ENCODE measurements at places on chromosomes 3 and 15.

- DNase-seq: no peak
Observed at GRCh38 chr3:104510131-104510849, 856.4 kb upstream of the ALCAM start.

DNA sequence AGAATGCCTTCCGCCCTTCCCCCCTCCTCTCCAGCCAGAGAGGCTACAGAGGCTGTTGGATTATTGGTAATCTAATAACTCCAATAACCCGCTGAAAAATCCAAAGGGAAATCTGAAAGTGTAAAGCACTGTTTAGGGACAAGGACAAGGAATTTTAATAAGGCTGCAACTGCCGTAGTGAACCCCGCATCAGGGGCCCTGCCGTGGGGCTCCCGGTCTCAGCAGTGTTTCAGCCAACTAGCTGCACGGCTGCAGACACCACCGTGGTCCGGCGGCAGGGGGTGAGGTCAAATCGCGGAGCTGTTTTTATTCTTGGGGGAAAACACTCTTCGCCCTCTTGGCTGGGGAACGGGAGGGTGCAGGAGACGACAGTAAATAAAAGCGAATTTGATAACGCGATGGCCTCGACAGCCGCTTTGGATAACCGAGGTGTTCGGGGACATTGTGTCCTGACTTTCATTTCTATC lies 6.1 kb downstream of the BCL6 start:
- DNase-seq: peak; percentile 17

DNA sequence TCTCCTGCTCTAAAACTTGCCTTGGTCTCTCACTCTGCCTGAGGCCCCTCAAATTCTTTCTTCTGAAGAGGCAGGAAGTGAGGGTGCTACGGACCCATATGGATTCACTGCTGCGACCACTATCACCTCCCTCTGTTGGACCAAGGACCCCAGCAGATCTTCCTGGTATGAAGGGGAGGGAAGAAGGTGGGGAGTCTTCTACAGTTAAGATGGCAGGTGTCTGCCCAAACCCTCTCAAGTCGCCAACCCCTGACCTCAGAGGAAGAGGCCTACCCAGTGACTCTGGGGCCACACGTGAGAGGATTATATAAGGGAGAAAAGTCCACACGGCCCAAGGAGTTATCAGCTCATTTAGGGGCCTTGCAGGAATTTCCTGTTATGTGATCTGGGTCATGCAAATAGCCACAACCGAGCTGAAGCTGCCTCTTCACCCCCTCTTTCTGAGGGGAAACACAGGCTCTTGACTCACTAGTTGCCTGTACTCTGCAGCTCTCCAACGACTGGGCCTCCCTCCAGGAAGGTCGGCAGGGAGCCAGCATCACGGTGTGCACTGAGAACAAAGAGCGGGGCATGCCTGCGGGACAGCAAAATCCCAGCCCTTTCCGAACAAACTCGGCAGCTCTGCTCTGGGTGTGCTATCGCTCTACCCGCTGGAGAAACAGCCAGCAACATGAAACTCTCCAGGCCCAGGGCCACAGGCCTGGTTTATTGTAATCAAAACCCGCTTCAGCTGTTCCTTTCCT lies 116.0 kb downstream of the XXYLT1 start:
- DNase-seq: no peak

DNA sequence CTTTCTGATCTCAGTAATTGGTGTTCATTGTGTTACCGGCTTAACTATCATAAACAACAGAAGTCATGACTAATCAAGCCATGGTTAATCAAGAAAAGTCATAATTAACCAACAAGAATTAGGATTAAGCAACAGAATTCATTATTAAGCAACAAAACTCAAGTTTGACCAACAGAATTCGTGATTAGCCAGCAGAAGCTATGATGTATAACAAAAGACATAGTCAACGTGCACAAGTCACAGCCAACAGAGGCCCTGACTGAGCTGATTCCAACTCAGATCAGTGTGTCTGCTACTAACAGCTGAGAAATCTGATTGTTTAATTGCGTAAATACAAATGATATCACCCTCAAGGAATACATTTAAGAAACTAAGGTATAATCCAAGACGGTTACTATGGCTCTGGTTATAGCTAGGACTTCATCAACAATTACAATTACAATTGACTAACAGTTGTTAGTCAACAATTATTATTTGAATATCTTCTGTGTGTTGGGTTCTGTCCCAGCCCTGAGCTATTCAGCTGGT lies 67.7 kb downstream of the RARB start:
- no peak for DNase-seq

DNA sequence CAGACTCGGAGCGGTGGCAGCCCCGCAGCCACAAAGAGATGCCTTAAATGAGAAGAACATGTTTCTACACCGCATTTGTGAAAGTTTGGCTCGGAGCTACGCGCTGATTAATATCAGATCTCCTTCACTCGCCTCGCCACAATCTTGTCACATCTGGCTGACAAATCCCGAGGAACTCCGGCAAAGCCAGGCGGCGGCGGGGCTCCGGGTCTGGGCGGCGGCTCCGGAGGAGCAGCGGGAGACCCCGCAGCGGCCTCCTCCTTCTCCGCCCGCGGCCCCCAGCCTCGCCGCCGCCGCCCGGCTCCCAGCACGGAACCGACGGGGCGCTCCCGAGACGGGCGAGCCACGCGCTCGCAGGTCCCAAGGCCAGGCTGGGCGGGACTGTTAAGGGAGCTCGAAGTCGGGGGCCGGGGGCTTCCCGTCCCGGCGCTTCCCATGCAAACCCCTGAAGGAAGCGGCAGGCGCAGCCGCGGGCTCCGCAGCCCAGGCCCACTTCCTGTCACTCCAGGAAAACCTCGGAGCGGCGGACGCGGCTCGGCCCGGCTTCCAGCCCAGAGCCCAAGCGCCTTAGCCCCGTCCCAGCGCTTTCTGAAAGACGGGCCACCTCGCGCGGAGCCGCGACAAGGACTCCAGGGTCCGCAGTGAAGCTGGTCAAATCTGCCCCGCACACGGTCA lies 1.2 kb downstream of the BNC1 start:
- DNase-seq: no peak

- no peak for DNase-seq
Observed at GRCh38 chr3:19263606-19264005, 115.3 kb downstream of the KCNH8 start.

GRCh38 chr3:112333381-112334317 lies 693 bp downstream of the CD200 start:
- DNase-seq: no peak

GRCh38 chr3:138124706-138125355 lies 7.4 kb downstream of the A4GNT start:
- no peak for DNase-seq

DNA sequence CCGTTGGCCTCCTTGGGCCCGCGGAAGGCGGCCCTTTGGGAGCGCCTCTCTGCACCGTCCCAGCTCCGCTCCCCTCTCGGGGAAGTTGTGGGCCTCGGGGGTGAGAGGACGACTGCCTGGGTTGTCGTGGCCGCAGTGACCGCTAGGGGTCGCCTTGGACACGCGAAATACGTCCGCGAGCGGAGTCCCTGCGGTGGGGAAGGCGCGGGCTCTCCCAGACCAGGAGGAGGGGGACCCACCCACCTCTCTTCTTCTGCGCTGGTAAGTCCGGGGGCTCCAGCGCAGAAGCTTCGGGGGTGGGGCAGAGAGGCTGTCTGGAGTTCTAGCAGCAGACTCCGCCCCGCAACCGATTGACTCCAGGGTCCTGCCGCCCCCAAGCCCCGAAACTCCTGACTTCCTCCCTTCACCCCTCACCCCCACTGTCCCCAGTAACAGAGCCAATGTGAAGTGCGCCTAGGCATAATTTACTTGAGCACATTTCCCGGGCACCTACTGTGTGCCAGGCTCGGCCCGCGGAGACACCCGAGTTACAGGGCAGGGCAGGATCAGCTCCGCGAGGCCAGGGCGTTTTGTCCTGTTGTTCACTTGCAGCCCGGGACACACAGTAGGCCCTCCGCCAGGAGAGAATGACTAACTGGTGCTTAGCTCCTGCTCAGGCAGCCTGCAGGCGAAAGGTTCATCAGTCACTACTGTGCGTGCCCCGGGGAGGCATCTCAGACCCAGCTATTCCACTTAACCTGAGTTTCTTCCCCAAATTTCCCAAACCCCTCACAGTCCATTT lies 32.8 kb downstream of the DNASE1L3 start:
- peak; percentile 89 for DNase-seq

- no peak for DNase-seq
Observed at GRCh38 chr15:101470548-101471239, 18.8 kb downstream of the PCSK6 start.

DNA sequence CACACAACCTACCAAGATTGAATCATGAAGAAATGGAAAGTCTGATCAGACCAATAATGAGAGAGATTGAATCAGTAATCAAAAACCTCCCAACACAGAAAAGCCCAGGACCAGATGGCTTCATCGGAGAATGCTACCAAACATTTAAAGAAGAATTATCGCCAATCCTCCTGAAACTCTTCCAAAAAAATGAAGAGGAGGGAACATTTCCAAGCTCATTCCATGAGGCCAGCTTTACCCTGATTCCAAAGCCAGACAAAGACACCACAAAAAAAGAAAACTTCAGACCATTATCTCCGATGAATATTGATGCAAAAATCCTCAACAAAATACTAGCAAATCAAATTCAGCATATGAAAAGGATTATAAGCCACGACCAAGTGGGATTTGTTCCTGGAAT lies 94.1 kb downstream of the SENP2 start:
- no peak for DNase-seq

DNA sequence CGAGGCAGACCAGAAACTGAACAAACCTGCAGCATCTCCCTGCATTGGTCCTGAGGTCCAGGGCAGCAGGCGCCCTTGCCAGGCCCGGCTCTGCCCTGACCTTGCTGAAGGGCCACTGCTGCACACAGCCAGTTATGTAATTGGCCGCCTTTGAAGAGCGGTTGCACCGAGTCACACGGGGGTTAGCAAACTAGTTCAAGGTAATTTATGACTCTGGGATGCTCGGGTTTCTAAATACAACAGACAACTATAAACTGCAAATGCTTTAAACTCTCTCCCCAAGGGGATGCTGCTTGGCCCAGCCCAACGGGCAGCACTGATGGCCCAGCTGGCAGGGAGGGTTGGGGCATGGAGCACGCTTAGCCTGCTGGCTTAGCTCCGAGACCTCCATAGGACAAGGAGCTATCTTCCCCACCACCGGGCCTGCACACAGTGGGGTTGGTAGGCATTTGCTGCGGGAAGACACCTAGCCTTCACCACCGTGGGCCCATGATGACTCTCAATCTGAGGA lies 60.3 kb upstream of the IQSEC1 start:
- DNase-seq: no peak

DNA sequence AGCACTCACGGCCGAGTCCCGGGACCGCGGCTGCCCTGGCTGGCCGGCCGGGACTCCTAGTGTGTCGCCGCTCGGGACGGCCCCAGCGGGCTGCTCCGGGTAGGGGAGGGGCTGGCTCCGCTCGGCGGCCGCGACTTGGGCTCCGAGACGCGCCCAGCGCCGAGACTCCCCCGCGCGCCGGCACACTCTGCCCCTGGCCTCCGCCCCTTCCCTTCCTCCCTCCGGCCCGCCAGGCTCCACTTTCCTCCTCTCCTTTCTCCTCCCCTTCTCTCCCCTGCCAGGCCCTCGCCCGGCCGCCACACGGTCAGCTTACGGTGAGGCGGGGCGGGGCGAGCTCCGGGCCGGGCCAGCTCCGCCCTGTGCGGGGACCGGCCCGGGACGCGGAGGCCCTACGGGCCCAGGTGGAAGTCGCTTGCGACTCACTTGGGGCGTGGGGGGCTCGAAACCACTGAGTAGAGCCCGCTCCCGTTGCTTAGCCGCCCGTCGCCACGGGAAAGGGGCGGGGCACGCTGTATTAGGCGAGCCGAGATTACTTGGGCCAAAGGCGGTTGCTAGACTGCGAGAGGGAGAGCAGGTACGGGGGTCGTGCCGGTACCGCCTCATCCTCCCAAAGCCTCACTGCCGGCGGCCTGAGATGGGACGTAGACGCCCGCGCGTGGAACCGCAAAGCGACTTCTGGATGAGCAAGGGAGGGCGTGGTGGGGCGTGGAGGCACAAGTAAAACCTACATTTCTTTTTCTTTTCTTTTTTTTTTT lies at the start of gene ITGB5:
Gene ITGB5, minus strand, starts transcription at position 189 of the 755 bp plus-strand sequence. CDS start 365 bp downstream, outside the sequence.
- peak; percentile 7 for DNase-seq

GRCh38 chr3:154018100-154018696 lies 103.0 kb upstream of the ARHGEF26 start:
- no peak for DNase-seq

DNA sequence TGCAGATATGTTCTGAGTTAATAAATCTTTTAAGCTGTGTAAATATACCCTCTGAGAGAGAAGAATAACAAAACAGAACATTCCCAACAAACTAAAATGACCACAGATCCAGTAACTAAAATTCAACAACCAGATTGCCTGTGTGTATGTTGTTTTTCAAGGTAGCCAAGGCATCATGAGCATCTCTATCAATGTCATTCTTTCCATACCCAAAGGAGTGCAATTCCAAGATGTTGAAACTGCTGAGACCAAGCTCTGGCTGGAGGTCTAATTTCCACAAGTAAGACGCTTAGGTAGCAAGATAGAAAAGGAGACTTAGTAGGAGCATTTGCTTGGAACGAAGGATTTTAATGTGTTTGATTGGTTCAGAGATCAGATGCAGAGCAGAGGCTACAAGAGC lies 276.3 kb downstream of the RBMS3 start:
- no peak for DNase-seq

- no peak for DNase-seq
Observed at GRCh38 chr3:195508185-195508584, 34.9 kb downstream of the PPP1R2 start.

GRCh38 chr15:92164327-92165000 lies 229.2 kb upstream of the ST8SIA2 start:
- no peak for DNase-seq

DNA sequence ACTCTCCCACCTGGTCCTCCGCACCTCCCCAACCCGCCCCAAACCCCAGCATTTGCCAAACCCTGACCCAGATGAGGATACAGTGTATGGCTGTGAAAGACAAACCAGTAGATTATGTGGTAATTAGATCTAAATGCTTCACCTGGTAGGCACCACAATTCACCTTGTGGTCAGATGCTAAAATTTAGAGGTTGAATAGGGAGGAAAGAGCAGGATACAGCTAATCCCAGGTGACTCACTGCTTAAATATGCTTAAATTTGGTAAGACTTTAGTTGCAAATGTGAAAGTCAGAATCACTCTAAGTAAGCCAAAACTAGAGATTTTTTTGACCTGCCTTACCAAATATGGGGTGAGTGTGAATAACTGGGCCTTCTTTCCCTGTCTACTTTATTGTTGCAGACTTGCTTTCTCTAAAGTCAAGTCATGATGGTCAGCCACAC lies 105.5 kb downstream of the MME start:
- DNase-seq: no peak

- DNase-seq: no peak
Observed at GRCh38 chr15:50880206-50880605, 28.3 kb upstream of the AP4E1 start.

GRCh38 chr3:147407498-147408187 lies 1.3 kb upstream of the ZIC4 start:
- DNase-seq: no peak
